ENCODE measurements at places on chromosomes 16 and 17.

- DNase-seq, result no peak
These were observed 235.1 kb upstream of the NLRP1 start for GRCh38 chr17:5819396-5819795.

DNA sequence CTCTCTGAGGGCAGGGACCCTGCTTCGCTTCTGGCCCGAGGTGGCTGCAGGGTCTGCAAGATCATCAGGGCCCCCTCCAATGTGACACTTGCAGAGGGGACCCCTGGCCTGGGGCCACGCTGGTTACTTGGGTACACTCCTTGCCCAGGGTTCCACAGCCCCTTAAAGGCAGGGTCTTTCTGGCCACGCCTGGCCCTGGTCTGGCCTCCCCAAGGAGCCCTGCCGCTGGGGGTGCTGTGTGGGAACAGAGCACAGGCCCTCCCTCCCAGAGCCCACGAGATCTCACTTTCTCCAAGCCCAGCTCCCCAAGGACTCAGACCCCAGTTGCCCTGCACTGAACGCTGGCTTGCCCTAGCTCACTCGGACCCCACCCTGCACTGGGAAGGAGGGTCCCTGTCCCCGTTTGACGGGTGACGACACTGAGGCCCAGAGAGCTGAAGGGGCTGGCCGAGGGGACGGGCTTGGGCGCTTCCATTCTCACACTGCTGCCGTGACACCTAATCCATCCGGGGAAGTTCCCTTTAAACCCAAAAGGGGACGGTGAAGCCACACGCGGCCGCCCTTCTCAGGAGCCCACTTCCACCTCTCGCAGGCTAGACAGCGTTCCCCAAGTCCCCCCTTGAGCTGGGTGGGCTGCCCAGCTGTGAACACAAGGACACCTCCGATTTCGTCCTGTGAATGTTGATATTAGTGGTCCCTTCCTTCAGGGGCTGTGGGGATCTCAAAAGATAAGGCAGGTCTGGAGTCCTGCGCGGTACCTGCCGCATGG, 26.9 kb upstream of the OSGIN1 start:
- DNase-seq, result no peak

DNA sequence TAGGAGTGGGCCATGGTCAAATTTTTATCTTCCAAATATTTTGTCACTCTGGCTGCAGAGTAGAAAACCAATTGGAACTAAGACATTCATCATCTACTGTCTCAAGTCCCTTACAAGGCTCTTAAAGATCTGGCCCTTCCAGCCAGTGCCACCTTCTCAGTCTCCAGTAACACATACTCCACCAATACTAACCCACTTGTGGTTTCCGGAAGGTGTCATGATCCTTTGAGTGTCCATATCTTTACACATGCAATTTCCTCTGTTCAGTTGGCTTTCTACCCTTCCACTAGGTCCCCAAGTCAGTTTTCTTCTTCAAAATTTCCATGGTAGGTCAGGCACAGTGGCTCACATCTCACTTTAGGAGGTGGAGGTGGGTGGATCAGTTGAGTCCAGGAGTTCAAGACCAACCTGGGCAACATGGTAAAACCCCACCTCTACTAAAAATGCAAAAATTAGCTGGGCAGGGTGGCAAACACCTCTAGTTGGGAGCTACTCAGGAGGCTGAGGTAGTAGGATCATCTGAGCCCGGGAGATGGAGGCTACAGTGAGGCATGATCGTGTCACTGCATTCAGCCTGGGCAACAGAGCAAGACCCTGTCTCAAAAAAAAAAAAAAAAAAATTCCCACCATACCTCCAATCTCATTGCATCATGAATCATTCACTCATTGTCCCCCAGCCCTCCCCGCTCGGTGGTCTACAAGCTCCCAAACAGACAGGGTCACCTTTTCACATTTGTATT, 6.0 kb upstream of the GRB2 start:
- no peak for DNase-seq

DNA sequence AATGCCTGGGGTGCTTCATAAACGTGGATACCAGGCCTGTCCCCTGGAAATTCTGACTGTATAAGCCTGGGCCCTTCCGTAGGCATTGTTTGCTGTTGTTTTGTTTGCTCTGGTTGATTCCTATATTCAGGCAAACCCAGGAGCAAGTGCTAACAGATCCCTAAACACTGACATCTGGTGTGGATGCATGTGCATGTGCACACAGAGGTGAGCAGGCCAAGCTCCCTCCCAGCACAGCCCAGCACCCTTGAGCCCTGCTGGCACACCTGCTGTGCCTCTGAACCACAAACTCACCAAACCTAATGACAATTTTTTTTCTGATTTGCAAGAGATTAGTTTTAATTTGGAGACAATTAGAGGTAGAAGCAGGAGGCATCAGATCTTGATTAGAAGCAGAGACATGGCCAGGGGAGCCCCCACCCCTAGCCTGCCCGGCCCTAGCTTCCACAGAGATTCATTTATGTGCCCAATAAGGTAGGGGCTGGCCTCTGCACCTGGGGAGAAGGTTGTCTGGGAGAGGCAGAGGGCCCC, 40.4 kb downstream of the TMEM132E start:
- DNase-seq, result no peak

DNA sequence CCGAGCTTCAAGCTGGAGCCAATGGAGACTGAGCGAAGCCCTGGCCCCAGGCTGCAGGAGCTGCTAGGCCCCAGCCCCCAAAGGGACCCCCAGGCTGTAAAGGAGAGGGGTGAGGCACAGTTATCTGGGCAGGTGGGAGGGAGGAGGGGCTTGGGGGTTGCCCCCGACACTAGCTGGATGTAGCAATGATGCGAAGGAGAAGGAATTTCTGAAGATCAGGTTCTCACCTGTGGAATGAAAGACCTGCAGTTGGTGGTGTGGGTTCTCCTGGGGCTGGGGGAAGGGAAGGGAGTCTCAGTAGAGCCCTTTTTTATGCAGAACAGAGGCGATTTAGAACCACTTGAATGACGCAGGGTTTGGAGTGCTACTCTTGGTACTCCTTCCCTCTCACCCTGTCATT, 1.8 kb downstream of the ZNF263 start:
- no peak for DNase-seq

GRCh38 chr17:30782206-30782605, 42.3 kb downstream of the CRLF3 start:
- no peak for DNase-seq

DNA sequence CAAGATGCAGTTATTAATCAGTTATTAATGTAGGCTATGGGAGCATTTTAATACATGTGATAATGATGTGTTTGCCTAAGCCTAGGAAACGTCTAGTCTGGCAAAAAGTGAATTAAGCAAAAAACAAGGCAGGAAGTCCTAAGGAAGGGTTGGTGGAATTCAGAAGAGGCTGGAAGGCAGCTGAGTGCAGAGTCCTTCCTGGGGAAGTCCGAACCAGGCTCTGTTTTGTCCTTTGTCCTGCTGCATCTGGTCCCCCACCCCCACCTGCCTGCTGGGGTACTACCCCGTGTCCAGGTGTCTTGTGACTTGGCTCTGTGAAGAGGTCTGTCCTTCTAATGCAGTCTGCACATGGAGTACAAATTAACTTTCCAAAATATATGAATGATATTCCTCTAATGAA, 1.5 kb upstream of the MYH10 start:
- no peak for DNase-seq

- no peak for DNase-seq
These were observed 44.2 kb downstream of the PSMD12 start for GRCh38 chr17:67322042-67322787.

- no peak for DNase-seq
These were observed 30.3 kb downstream of the DBNDD1 start for GRCh38 chr16:89988951-89989350.

All from vagina (tissue), 2 donors.